NCI-H526 treated with DMSO at 0.1 percent for 48 hours (cell line): ENCODE measurements at places on chromosomes 1 and 21.

- peak; percentile 34 for DNase-seq
Observed at GRCh38 chr1:192445839-192446489, 129.2 kb downstream of the RGS21 start.

DNA sequence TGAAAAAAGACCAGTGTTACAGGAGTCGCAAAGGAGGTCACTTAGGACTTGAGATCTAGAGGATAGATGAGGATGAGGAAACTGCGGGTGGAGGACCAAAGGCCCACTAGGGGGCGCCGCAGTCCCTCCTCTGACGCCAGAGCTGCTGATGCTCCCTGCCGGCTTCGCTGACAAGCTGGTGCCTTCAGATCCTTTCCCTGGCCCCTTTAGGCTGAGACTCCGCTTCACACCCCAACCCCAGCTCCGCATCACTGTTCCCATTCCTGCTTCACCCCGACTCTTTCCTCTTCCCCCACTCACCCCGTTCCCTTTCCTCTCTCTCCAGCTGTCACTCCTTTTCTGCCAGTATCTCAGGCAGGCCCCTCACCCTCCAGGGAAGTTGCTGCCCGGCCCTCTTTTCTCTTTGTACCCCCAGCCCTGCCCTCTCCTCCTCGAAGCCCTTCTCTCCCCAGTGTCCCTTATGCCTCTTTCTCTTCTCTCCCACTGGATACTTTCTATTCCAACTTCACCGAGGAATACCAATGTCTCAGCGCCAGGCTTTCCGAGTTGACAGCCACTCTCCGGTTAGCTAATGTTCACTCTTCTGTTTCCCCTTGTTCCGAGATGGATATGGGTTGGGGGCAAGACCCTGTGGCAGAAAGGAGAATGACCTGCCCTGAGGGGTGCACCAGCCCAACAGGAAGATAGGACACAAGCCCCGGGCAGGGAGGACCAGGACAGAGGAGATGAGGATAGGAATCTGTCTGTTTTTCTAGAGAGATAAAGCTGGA is 4.5 kb downstream of the KCNJ9 start:
- DNase-seq = peak; percentile 82

GRCh38 chr1:94864821-94865220 is 44.7 kb downstream of the SLC44A3 start:
- DNase-seq = peak; percentile 39

GRCh38 chr1:53822931-53823330 is 15.2 kb downstream of the NDC1 start:
- DNase-seq = no peak

- DNase-seq = no peak
Observed at GRCh38 chr1:229655781-229656180, 29.7 kb downstream of the URB2 start.

GRCh38 chr21:14736162-14736561 is 190.0 kb upstream of the SAMSN1 start:
- DNase-seq = no peak

DNA sequence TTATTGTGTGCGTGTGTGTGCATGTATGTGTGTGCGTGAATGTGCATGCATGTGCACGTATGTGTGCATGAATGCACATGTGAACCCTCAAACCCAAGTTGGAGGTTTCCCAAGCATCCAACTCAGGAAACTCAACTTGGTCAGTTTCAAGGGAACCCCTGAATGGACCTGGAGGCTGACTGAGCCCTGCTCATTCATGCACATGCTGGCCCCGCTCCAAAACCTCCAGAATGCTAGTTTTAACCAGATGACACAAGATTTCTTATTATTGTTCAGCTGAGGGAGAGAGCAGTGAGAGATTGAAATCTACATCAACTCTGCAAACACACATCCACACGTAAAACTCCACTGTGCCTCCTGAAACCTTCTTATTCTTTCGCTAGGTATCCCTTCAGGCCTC is 104.4 kb downstream of the OMA1 start:
- no peak for DNase-seq

- DNase-seq = no peak
Observed at GRCh38 chr1:242605521-242605920, 81.0 kb upstream of the PLD5 start.

DNA sequence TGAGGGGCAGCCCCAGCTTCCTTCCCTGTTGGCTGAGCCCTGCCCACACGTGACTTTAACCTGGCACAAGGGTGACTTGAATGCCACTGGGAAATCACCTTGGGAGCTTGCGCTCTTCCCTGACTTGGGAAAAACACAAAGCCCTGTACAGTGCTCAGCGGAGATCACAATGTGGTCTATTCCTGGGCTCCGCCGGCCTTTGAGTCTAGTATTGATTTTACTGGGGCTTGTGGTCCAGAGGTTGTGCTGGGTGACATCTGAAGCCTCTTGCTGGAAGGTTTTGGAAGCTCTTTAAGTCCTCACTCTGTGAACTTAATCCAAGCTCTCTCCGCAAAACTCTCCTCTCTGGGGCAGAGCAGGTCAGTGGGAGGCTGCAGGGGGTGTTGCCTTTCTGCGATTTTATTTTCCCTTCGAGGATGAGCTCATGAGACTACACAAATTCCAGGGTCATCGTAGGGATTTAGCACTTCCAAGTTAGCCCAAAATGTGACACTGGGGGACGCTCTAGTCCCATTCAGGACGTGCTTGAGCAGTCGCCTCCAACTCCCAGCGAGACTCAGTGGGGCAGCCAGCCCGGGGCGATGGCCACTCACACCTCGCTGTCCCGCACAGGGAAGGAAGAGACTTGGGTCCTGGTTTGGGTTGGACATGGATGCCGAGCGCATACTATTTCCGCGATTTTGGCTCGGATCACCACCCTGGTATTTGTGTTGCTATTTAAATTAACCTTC is 291.9 kb upstream of the AJAP1 start:
- no peak for DNase-seq

DNA sequence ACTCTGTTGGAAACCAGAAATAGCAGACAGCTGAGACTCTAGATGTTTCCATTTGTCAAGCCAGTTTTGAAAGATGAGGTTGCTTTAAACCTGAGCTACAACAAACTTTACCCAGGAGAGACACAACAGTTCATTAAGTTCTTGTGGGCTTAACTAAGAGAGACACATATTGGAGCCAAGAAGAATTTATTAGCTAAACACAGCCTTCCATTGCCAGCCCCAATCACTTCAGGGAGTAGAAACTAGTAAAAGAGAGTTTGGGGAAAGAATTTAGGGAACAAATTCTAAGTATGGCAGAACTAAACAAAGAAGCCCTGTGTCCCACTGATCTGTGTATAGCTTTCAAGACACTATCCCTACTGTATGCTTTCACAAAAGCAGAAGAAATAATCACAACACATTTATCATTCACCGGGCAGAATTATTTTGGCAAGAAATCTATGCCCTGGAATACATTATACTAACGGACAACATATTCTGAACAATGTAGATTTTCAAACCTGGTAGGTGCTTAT is 87.3 kb upstream of the KAZN start:
- no peak for DNase-seq

GRCh38 chr1:108590957-108591356 is 31.1 kb downstream of the EEIG2 start:
- no peak for DNase-seq

- DNase-seq = no peak
Observed at GRCh38 chr1:152623203-152623844, 421 bp upstream of the LCE3A start.

DNA sequence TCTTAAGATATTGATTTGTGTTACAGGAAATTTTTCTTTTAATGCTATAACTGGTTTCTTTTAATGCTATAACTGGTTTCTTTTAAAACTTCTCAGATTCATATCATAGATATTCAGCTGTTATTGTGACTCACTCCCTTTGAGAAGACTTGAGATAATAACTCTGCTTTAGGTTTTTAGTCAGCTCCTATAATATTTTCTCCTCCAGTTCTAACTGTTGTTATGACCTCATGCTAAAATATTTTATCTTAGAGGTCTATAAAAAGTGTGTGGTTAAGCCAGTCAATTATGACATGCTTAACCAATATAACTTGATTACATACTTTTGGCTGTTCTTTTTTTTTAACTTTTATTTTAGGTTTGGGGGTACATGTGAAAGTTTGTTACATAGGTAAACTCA is 280.2 kb downstream of the PTGER3 start:
- no peak for DNase-seq

DNA sequence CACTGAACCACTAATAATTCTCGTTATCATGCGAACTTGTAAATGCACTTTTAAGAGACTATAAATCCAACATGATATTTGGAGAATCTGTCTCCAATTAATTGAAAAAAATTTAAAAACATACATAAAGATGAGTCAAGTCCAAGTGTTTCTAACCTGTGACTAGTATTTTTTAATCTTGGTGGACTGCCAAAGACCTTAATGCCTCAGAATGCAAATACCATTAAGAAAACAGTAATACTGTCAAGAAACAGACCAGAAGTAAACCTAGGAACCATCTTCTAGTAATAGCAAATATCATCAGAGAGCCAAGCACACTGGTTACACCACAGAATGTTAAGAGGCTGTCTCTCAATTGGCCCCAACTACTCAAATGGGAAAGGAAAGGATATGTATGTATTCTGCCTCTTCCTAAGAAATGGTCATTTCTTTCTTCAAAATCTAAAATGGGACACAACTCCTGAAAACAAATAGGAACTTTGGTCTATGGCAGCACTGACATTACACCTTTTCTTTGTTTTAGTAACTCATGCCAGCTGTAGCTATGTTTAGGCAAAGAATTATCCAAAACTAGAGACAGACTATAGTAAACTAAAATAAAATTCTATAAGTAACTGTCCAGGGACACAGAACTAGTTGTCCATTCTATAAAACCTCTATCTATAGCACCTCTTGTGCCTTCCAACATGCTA is 15.8 kb downstream of the SCYL3 start:
- DNase-seq = no peak

DNA sequence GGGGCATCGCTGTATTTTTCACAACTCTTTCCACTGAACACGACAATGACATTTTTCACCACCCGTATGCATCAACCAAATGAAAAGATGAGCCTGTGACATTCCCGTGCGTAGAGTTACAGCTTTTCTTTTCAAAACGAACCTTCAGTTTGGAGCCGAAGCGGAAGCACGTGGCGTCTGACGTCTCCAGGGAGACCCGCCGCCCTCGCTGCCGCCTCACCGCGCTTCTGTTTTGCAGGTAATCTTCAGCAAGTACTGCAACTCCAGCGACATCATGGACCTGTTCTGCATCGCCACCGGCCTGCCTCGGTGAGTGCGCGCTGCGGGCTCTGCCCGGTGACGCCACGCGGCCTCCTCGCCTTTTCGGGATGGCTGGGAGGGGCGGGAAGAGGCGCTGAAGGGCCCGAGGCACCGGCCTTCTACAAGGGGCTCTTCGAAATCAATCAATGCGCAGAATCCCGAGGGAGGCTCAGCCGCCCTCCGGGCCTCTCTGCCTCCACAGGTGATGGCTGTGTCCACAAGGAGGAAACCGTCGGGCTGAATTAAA is 32.6 kb downstream of the PDE9A start:
- DNase-seq = no peak

DNA sequence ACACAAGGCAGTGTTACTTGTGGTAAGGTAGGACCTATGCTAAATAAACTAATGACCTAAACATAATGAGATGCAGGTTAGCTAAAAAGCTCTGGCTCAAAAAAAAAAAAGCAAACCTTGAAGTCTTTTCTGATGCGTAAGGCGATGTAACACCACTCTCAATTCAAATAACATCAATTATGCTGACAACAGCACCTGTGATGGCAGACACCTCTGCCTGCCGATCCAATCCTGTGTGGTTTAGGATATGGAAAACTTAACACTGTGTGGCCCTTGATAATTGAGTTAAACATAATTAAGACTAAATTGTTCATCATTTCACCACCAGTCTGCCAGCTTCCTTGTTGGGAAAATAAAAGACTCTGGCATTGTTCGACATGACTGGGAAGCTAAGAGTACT is 9.1 kb downstream of the RPAP2 start:
- DNase-seq = no peak
